Stimulated activated CD4-positive, alpha-beta T cell treated with anti-CD3 and anti-CD28 coated beads, Interleukin-1b, Interleukin-23, amount 100 ng/mL, for 1 hour (primary cell): ENCODE measurements at places on chromosomes 11 and 22.

DNA sequence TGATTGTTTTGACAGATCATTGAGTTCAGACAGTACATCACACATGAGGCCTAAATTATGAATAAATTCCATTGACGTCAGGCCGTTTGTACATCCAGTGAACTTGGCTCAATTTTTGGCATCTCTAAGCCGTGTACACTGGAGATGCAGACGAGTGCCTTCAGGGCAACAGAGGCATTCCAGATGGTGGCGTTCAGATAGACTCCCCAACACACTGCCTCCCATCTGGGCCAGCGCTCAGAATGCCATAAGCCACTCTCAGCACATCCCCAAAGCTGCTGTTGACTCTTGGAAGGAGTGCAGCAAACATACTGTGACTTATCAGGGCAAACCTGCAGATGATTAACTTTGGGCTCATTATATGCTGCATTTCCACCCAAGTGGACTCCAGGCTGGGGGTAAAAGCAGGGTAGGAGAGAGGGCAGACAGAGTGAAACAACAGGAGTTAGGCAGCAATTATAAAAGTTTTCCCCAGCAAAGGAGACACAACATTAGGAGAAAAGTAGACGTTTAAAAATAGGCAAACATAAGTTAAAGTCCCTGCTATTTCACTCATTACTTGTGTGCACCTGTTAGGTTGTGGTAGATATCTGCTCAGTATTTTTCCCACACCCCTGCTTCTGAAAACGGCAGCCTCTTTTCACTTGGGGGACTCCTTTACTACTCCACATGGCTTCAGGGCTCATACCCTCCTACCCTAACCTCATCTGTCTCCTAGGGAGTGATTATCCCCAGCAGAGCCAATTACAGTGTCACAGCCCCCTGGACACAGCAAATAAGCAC, 60.2 kb upstream of the PDE3B start:
- DNase-seq: no peak

DNA sequence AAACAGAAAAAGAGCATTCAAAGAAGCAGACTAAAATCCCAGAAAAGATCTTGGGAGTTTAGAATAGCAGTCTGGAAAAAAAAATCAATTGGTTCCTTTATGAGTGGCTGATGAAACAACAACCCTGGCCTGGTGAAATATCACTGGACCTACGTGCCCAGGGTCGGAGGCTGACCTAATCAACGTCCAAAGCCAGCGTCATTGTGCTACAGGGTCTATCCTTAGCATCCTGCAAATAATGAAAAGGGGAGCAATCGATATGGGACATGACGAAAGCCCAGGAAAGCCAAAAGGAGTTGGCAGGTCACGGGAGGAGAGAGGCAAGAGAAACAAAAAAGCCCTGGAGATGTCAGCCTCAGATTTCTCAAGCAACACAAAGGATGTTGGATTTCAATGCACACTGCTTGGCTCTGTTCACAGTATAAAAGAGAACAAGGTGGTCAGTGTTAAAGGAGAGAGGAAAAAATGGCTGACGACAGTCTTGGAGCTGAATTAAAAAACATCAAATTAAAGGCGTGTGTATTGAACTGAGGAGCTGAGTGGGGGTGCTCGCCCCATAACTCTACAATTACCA, 148.8 kb downstream of the BLID start:
- no peak for DNase-seq

DNA sequence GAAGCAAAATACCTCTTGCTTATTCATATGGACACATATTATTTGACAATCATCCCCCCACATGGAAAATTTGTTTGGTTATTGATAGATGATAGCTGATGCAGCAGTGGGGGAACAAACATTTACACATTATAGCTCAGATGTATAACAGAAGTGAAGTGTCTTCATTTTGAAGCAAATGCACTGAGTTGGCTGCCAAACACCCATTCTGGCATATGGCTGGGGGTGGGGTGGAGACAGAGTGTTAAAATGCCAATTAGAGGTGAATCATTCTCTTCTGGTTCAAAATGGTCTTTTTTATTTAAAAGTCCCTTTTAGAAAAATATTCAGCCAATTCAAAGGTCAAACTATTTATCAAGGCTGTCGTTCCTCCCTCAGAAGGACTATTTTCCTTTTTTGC, 157.3 kb upstream of the TRPC6 start:
- DNase-seq: no peak

DNA sequence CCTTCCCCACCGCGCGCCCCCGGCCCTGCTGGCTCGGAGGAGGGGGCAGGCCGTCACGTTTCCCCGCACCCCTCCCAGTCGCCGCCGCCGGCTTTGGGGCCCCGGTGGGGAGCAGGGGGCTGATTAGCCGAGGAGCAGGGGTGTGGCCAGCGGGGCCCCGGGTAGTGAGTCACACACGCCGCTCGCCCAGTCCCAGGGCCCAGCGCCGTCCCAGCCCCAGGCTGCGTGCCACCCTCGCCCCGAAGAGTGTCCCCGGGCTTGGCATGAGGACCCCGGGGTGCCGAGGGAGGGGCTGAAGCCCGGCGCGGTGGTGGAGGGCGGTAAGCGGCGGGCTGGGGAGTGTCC, 34.4 kb downstream of the PRDM11 start:
- DNase-seq: peak; percentile 6

DNA sequence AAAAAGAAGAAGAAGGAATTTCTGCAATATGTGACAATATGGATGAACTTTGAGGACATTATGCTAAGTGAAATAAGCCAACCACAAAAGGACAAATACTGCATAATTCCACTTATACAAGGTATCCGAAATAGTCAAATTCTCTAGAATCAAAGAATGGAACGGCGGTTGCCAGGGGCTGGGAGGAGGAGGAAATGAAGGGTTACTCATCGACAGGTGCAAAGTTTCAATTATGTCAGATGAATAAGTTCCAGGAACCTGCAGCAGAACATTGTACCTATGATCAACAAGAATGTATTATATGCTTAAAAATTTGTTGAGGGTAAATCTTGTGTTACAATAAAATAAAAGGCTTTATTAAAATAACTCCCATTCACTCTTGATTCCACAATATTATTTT, 49.0 kb downstream of the SC5D start:
- DNase-seq: no peak

DNA sequence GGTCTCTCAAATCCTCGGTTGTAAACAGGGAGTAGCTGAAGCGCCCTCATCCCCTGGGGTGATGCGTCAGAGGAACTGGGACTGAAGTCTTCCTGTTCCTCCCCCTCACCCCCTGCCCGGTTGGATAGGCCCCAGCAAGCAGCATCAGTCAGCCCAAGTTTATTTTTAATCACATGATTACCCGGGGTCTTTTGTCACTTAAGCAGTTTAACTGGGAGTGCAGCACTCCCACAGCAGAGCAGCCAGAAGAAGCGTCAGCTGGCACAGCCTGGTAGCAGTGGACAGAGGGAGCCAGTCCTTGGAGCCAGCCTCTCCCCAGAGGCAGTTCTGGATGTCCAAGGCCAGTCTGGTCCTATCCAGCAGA, 342.1 kb downstream of the CTTN start:
- no peak for DNase-seq

DNA sequence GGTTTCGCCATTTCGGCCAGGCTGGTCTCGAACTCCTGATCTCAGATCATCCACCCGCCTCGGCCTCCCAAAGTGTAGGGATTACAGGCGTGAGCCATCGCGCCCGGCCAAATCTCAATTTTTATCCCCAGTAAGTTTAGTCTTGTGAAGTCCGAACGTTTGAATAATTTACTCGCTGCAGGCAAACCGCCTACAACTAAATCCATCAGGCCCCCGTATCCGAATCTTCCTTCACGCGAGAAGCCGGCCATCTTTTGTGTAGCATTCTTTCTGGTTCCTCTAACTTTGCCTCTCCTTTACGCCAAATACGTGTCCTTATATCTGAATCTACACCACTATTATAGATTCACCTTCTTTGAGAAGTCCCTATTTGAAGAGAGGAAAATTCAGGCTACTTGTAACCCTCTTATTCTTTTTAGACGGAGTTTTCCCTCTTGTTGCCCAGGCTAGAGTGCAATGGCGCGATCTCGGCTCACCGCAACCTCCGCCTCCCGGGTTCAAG, 581 bp upstream of the EIF3L start:
- DNase-seq: no peak

GRCh38 chr11:71977743-71978418, 20.8 kb upstream of the IL18BP start:
- DNase-seq: peak; percentile 15

DNA sequence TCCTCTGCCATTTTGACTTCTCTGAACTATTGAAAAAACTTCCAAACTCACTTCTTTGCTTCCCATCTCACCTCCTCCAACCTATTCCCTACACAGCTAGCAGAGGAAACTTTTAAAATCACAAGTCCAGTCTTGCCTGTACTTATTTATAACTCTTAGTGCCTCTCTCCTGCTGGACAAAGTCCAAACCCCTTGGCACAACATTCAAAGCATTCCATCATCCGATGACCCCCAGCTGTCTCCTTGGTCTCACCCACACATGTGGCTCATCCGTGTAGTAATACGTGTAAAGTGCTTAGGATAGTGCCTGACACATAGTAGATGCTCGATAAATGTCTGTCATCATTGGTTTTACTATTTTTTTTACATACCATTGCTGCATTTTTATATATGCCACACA, 101.4 kb downstream of the PARVA start:
- DNase-seq: no peak

DNA sequence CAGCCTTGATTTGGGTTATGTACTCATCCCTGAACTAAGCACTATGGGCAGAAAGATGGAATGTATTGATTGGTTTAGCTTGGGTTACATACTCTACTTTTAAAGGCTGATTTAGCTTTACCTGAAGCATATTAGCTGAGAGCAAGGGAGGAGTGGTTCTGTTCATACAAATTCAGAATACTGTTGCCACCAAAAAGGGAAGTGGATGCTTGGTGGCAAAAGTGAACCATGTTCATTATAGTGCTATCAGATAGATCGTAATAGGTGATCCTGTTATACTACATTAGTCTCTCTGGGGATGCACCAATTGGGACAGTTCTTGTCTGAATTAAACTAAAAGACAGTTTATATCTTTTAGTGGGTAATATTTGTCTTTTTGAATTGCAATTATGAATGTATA, 44.5 kb upstream of the RRM1 start:
- no peak for DNase-seq

DNA sequence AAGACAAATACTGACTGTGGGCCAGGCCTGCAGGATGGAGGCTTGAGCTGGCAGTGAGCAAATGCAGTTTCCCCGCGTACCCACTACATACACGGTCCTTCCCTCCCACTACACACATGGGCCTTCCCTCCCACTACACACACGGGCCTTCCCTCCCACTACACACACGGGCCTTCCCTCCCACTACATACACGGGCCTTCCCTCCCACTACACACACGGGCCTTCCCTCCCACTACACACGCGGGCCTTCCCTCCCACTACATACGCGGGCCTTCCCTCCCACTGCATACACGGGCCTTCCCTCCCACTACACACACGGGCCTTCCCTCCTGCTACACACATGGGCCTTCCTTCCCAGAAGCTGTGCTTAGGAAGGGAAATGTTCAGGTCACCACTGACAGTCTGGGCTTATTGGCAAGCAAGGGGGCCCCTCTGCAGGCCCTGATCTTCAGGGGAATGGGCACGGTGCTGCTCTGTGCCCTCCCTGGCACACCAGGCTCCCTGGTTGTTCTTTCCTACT, 10.8 kb downstream of the DNAL4 start:
- DNase-seq: no peak

DNA sequence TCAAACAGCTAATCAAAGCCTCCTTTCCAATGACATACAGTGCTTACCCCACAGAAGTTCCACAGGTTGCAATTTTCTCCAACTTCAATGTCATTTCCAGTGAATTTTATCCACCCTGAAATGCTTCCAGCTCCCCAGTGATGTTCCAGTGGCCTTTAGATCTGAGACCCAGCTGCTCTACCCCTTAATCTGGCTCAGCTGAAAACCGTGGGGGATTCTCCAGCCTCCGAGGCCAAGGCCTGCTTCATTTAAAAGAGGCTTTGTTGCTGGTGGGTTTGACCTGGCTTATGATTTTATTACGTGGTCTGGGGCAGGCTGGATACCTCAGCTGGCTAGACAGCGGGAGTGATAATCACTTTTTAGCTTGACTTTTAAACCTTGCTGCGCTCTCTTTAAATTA, 10.9 kb downstream of the HEPHL1 start:
- DNase-seq: no peak

DNA sequence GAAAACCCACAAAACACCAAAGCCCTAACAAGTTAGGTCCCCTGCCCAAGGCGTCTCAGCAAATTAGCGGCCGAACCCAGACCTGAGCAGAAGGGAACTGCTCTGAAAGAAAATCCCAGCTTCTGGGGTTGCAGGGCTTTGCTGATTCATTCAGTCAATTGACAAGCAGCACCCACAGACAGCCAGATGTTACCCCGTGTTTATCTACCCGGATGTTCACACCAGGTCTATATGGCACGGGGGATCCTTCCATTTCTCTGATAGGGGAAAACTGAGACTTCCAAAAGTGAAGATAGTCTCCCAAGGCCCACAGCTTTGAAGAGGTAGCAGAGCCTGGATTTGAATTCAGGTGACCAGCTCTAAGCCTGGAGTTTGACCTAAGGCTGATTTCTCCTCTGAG, 14.0 kb upstream of the OAF start:
- no peak for DNase-seq

DNA sequence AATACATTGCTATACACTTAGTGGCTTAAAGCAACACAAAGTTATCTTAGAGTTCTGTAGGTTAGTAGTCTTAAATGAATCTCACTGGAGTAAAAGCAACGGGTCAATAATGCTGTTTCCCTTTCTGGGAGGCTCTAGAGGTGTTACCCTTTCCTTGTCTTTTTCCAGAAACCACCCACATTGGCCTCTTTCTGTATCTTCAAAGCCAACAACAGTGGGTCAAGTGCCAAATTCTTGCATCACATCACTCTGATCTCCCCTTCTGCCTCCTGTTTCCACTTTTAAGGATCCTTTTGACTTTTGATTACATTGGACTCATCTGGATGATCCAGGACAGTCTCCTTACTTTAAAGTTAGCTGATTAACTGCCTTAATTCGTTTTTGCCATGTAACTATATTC, 93.6 kb downstream of the DDX10 start:
- no peak for DNase-seq

DNA sequence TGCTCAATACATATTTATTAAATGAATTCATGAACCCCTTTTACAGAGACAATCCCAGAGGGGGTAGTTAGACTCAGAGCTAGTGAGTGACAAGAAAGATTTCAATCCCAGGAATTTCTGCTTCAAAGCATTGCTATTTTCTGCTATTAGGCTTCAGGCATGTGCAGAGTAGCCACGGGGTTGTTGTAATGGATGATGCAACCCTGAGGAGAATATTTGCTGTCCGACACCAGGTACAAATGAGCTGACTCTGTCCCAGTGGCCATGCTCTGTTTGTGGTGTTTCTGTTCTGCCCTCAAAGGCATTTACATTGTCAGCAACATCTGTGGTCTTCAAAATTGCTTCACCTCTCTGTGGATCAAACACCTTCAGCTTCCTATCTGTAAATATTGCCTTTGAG, 102.6 kb downstream of the CSNK2A3 start:
- no peak for DNase-seq
